Nucleus accumbens (tissue), 56 donors: ENCODE measurements at places on chromosomes 3 and 15.
A peak's percentile ranks its signal among the peaks of the same experiment; 100 is the strongest.

DNA sequence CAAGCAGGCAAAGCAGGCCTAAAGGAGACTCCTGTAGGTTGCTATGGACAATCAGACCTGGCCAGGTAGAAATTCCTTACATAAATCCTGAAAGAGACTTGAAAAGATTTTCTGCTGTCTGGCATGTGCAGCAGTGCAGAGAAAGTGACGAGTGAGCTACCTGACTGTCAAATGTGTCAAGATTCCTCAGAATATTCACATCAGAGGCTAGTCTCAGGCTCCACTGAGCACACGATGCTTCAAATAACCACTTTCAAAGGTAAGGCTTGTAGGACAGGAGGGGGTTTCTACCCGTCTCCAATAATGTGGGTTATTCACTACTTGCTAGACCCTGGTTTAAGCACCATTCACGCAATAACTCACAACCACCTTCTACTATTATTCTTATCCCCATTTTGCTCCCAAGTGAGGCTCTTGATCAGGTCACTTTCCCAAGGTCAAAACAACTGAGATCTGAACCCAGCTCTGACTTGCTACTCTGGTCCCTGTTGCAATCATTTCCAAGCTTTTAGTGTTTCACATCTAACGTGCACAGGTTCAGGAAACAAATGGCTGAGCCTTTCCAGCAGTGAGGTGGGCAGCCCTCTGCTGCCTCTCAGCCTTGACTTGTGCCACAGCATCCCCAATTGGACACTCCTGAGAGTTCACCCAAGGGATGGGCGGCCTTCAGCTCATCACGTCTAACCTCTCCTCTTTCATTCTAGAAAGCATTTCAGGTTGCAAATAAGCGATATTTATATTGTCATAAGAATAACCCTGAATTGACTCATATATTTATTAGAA, 329.9 kb upstream of the WNT5A start:
- no peak for DNase-seq

DNA sequence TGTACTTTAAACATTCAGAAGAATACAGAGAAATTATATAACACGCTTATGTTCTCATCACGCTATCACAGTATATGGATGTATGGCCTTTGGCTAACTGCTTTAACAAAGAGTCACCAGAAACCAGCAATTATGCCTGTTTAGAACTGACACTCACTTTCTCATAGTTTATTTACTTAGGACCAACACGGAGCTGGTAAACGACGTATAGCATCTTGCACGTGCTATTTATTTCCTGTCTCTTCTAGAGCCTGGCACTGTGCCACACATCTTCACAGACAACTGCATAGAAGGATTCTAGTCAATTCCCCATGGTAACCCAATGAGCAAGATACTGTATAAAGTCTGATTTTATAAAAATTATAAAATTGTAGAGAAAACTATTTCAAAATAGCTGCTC, 43.6 kb downstream of the TBC1D2B start:
- DNase-seq = no peak

DNA sequence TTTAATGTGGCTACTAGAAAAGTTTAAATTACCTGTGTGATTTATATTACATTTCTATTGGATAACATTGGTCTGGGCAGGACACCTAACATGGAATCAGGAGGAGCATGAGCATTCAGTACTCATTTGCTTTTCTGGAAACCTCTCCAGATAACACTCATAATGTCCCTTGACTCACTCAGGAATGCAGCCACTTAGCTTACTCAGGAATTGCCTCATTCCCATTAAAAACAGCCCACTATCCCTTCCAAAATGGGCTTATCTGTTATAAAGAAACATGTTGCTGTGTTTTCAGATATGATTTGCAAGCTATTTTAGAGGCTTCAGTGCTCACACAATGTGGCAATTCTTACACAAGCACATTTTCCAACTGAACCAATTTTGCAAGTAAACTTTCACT, 17.1 kb downstream of the GBE1 start:
- no peak for DNase-seq

GRCh38 chr3:150703299-150703755, 393 bp downstream of the ERICH6 start:
- peak; percentile 44 for DNase-seq

GRCh38 chr15:101269479-101270223, 7.6 kb downstream of the SELENOS start:
- no peak for DNase-seq

DNA sequence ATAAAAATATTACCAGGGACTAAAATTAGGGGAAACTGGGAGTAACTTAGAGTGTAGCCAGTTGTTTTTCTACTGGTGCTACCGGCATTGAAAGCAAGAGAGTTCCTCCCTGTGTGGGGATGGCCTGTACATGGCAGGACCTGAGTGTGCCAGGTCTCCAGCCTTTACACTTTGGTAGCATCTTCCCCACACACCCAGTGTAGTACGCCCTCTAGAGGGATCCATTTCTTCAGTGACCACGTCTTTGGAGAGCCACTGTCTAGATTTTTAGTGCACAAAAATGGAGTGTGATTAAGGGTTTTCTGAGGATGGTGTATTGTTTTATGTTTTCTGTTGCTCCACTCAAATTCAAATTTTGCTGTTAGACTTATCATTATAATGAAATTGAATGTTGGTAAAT, 507.0 kb upstream of the TPRG1 start:
- DNase-seq = no peak

GRCh38 chr3:108698461-108698860, 58.7 kb downstream of the RETNLB start:
- DNase-seq = no peak

DNA sequence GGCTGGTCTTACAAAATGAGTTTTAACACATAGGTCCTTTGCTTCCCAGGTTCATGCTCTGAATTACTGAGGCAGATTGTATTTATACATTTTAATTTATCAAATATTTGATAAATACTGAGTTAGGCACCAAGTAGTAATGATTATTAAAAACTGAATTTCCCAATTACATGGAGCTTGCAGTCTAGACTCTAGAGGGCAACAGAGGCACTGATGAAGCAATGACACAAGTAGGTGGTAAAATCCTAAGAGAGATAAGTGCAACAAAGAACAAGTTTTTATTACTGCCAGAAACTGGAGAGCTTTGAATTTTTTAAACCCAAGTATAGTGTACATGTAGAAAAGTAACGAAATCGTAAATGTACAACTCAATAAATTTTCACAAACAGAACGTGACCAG, 406.2 kb upstream of the RARB start:
- no peak for DNase-seq

DNA sequence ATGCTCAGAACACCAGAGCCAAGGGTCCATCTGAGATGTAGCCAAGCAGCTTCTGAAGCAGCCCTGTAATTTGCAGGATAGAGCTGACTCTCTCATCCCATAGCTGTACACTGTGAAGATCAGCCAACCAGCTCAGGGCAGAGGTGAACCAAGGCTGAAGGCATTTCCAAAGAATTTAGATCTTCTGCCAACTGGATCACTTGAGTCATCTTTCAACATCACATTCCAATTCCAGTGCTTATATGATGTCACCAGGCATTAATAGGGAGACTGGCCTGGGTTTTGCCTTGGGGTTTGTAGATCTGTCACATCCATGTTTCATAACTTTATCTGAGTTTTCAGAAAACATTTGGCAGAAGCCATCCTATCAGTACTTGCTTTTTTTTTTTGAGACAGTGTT, 98.2 kb downstream of the NR2F2 start:
- no peak for DNase-seq
